ENCODE measurements at places on chromosomes 5 and 9.

GRCh38 chr9:83560169-83560826 is 22.1 kb upstream of the FRMD3 start:
- DNase-seq: no peak

DNA sequence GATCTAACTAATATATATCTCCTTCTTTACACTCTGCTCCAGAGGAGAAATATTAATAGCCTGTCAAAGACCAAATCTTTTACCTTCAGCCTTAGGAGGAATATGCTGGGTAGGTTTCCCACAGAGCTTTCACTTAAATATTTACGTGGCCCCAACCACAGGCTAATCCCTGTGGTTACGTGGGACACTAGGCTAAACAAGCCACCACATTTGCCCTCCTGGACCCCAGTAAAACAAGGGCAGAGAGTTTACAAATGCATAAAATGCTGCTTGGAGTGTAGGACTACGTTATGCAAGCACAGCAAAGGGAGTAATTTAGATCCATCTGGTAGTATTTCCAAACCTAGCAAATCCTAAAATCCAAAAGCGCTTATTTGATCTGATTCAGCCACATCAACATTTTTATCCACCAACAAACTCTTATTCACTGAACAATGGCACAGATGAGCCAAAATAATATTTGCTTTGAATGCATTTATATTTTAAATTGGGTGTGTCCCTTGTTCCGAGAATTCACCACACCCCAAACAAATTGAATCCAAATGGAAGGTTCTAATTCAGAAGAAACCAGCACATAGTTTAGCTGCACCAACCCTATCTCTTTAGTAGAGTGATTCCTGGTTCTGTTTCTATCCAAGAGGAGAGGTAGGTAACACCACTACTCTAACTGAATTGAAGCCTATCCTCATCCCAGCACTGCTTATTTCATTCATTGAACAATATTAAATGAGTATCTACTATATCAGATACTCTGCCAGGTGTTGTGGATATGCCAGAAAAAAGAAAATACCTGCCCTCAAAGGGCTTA is 179.0 kb downstream of the TSSK1B start:
- DNase-seq: no peak

DNA sequence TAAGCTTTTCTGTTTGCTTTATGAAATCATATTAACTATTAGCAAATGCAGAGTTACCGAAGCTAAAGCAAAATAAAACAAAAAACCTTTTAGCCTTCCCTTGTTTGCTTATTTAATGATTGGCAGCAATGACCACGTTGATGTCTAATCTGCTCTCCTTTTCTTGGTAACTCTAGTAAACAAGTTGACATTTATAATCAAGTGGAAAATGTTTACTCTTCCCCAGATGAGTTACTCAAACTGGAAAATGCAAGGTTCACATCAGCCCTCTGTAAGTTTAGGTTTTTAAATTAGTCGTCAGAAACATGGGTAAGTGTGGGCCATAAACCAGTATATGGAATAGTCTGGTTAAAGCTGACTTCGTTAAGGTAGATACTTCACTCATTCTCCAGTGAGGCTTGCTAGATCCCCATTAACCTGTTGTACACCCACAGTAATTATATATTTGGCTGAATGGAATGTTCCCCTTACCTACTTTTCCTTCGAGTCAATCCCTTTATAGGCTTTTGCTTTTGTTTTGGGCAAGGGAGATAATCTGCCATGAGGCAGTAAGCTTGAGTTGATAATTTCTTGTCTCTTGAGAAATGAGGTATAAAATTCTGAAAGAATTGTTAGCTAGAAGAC is 100.9 kb downstream of the GDNF start:
- DNase-seq: no peak

- DNase-seq: no peak
Measured at GRCh38 chr9:107637421-107638420, 148.2 kb upstream of the KLF4 start.

GRCh38 chr5:149387982-149388381 is 8.9 kb upstream of the IL17B start:
- DNase-seq: no peak

All from CD4-positive, alpha-beta T cell treated with Interleukin-2 at 100 ng/mL for 4 hours (primary cell).